ENCODE measurements at places on chromosomes 3 and 15.

DNA sequence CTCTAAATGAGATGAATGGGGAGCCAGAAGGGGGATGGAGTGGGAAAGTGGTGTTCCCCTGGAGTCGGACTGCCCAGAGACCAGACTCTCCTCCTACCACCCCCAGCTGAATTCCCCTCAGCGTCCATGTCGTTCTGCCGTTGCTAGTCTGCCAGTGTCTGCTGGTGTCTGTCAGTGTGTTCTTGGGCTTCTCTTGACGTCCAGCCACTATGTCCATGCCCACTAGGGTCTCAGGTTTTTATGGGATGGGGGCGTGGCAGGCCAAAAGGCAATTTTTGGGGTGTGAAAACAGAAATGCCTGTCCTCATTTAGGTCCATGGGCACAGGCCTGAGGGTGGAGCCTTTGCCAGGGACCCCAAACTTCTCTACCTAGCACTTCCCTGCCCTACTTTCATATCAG is 589.6 kb downstream of the IGSF11 start:
- no peak for DNase-seq

DNA sequence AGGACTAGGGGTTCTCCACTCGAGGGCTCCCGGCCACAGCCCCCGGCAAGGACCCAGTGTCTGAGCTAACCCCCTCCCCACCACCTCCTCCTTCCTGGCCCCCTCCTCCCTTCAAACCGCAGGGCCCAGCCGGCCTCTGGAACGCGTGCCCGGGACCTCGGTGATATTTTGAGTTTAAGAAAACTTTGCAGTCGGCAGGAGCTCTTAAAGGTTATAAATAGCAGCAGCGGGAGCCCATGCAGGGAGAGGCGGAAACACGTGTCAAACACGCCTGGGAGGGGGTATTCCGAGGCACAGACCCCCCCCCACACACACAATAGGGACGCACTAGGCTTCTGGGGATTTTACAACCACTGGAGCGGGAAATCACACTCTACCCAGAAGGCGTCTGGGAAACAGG is 3.1 kb upstream of the PTH1R start:
- no peak for DNase-seq

GRCh38 chr3:54963641-54964040 is 35.8 kb upstream of the LRTM1 start:
- no peak for DNase-seq

GRCh38 chr3:112491373-112491772 is 7.9 kb downstream of the BTLA start:
- DNase-seq = no peak

DNA sequence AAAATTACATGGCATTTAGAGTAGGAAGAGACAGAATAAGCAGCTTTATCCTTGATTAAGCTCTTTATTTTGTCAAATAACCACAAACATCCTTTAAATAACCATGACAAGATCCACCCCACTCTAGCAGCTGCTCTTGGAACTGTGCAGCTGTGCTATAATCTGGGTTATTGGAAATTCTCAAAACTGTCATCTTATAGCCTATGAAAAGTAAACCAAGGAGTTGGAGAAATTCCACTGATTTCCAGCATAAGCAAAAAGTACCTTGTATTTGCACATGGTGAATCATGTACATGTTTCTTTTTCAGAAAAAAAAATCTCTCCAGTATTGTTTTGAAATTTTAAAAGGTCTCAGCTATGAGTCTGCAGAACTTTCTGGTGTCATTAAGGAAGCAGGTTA is 88.8 kb upstream of the ABI3BP start:
- no peak for DNase-seq

GRCh38 chr15:27182561-27183110 is 211.7 kb downstream of the GABRG3 start:
- DNase-seq = no peak

- DNase-seq = no peak
Observed at GRCh38 chr3:128483657-128484403, 9.2 kb downstream of the GATA2 start.

DNA sequence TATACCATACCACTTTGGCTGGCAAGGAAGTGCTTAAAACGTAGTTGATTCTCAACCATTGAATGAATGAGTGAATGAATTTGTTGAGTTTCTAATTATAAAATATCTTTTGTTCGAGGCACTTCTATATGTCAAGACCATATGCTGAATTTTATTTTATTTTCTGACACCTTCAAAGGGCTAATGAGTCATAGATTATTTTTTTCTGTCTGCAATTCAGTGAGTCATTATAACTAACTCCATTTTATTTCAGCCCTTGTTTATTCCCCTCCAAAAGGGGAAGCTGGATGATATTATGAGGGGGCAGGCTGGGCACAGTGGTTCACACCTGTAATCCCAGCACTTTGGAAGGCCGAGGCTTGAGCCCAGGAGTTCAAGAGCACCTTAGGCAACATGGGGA is 142.4 kb downstream of the P2RY1 start:
- no peak for DNase-seq

DNA sequence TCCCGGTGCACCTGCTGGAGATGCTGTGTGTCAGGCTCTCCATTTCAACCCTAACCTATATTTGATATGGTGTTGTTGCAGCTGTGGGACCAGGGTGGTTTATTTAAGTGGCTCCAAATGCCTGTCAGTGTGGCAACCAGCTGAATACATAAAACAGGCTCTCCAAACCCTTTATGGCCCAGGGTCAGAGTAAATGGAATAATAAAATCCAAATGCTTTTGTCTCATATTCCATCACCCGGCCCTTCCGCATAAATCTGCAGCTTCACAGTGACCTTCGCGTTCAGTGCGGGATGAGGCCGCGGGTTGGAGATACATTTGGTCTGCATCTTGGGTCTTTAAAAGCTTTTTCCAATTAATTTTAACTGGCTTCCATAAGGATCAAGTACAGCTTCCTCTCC is 382.1 kb upstream of the NR2F2 start:
- no peak for DNase-seq

- DNase-seq = no peak
Observed at GRCh38 chr3:183546625-183547024, 8.9 kb downstream of the KLHL6 start.

GRCh38 chr3:127532561-127533203 is 57.9 kb downstream of the TPRA1 start:
- DNase-seq = no peak

DNA sequence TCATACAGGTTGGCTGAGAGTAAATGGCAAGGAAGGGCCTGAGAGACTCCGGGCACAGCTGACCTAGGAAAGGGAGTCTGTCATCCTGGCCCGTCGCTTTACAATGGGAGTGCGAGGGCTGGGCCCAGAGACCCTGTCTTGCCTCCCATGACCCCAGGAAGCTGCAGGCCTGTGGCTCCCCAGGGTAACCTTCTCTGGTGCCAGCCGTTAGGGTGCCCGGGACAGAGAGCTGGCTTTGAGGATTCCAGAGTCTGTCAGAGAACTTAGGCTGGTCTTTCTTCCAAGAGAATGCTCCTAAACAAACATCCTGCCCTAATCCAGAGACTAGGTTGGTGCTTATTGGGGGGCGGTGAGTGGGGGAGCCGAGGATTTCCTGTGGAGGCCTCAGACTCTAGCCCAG is 18.5 kb downstream of the ZNF710 start:
- no peak for DNase-seq

DNA sequence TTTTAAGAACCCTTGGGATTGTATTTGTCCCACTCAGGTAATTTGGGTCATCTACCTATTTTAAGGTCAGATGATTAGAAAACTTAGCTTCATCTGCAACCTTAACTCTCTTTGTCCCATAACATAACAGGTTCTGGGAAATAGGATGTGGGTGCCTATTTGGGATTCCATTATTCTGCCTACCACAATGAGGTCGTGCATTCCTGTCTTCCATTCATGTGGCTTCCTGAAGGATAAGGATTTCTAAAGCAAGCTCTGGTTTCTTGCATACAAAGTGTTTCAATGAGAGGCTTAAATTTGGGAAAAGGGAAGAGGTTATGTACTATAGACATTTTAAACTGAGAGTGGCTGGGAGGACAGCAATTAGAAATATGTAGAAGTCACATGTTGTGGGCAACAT is 190.3 kb downstream of the MCTP2 start:
- no peak for DNase-seq

DNA sequence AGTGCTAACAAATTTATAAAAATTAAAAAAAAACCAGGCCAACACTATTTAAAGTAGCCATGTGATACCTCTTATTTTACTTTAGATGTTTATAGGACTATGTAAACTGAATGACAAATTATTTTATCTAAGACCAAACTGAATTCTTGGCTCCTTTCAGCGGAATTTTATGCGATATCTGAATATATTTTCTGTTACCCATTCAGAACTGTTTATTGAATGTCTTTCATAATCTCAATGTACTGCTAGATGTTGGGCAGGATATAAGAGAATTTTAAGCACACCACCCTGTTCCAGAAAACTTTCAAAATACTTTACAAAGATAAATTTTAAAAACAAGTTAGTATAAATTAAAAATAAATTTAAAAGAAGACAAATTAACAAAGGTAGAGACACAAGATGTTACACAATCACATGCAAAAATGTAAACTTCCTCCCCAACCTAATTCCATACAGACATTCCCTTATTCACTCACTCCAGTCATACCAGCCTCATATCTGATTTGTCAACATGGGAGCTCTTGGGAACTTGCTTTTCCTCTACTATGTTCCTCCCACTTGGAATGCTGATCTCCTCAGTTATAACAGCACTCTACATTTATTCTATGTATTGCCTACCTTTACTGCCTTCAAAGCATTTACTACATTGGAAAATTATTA is 154.6 kb upstream of the MBNL1 start:
- no peak for DNase-seq

DNA sequence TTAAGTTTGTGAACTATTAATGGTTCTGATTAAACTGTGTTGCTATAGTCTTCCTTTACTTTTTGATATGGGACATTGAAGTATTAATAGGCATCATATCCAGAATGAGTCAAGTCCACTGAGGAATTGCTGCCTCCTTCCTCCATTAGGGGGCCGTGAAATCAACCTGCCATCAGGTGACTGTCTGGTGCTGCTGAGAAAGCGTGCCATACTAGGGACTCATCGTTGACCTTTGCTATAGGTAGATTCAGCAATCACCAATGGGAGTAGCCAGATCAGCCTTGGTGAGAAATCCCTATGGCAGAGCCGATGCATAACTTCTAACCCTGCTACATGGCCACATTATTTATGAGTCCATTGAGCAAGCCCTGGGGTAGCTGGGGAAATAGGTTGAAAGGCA is 30.1 kb upstream of the SLC28A2 start:
- no peak for DNase-seq

GRCh38 chr15:89649716-89650115 is 5.6 kb downstream of the KIF7 start:
- no peak for DNase-seq

DNA sequence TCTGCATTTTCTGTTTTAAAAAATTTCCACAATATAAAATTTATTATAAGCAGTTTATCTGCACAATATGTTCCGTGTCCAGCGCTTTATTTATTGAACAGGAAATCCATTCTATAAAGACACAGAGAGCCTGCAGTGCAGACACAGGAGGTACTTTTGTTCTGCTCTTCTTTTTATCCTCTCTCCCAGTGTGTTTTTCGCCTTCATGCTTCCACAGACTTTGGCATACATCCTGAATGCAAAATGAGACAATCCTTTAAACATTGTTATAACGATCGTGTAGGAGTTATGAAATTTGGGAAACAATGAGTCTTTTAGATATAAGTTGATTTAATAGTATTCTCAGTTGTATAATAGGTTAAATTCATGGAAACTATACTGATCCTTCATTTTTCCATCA is 749.2 kb downstream of the NAALADL2 start:
- no peak for DNase-seq

GRCh38 chr15:70044168-70044567 is 53.5 kb downstream of the TLE3 start:
- DNase-seq = no peak

DNA sequence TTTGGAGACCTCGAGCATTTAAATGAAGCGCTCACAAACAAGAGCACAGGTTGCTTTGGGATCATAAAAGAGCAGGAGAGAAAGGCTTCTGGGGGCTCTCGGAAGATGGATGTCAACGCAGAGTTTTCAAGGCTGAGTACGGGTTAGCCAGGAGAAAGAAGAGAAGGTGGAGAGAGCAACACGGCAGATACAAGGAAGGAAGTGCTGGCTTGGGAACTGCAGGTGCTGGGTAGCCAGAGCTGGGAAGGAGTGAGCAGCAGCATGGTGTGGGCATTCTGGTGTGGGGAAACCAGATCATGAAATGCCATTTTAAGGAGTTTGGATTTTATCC is 580 bp upstream of the RUBCN start:
- no peak for DNase-seq

GRCh38 chr3:43177085-43177484 is 71.2 kb upstream of the POMGNT2 start:
- DNase-seq = no peak

GRCh38 chr3:180747805-180748361 is 68.6 kb upstream of the CCDC39 start:
- DNase-seq = no peak

DNA sequence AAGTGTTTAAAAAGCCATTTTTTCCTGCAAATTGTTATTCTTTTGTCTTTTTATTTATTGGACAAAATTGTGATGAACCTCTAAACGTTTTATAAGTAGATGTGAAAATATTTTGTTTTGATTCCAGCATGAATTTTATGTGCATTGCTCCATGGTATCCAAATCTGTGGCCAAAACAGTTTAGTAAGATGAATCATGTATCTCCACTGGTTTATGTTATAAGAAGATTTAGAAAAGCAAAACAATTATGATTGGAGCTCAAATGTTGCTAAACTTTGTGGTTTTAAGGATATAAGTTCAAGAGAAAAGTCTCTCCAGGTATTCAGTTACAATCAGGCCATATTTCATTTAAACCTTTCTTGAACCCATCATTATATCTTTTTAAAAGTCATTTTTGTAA is 80.9 kb downstream of the NECTIN3 start:
- DNase-seq = no peak

DNA sequence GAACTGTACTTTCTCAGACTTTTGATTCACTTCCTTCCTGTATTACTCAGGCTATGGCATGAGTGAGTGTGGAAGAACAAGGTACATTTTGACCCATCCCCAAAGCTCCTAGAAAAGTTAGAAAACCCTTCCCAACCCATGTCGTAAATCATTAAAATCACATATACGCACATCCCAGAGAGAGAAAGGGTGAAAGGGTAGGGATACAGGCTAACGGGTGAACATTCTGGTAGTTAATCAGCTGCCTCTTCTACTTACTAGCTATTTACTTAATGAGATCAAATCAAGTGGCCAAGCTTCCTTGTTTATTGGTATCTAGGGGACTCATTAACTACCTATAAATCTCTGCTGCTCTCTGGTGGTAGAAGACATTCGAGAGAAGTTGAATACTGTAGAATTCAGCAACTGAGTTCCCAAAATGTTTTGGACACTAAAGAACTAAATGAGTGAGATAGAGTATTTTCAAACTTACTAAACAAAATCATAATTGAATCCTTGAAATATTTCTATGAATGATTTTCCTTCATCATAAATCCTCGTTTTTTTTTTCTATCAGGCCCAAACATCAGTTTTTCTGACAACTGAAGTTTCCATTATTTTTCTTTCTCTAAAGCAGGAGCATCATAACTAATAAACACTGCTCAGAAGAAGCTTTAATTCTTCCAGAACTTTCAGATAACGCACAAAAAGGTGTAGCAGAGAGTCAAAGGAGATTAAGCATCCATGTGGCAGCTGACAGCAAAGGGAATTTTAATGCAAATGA is 124.2 kb downstream of the IMPG2 start:
- DNase-seq = no peak
